ENCODE measurements at places on chromosomes 2 and 18.
A peak's percentile ranks its signal among the peaks of the same experiment; 100 is the strongest.

DNA sequence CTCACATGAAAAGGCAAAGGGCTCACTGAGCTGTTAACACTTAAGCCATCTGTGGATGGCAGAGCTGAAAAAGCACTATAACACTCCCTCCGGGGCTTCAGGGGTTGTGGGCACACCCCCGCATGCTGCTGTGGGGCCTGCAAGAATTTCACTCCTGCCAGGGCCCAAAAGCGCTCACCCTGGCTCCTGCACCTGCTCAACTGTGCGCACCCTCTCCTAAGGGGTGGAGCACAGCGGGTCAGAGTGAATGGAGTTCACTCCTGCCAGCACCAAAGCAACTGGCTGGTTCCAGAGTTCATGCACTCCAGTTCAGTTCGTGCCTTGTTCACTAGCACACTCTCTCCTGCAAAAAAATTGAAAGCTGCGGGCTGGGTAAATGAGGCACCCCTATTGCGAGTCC is 814.2 kb upstream of the SLC39A10 start:
- no peaks in the 10 kb centered on the region for H3K4me1 ChIP-seq
- H3K27me3 ChIP-seq = no peaks in the 10 kb centered on the region
- H3K27ac ChIP-seq = no peak overlapping the region
- H3K36me3 ChIP-seq = no peaks in the 10 kb centered on the region
- H3K4me3 ChIP-seq = no peak overlapping the region

- H3K36me3 ChIP-seq = no peaks in the 10 kb centered on the region
- H3K27ac ChIP-seq = no peak overlapping the region
- H3K4me1 ChIP-seq = no peaks in the 10 kb centered on the region
- peak; percentile 46 for DNase-seq
- H3K4me3 ChIP-seq = no peak overlapping the region
Measured at GRCh38 chr2:70340761-70341476, 39.1 kb upstream of the FAM136A start.

DNA sequence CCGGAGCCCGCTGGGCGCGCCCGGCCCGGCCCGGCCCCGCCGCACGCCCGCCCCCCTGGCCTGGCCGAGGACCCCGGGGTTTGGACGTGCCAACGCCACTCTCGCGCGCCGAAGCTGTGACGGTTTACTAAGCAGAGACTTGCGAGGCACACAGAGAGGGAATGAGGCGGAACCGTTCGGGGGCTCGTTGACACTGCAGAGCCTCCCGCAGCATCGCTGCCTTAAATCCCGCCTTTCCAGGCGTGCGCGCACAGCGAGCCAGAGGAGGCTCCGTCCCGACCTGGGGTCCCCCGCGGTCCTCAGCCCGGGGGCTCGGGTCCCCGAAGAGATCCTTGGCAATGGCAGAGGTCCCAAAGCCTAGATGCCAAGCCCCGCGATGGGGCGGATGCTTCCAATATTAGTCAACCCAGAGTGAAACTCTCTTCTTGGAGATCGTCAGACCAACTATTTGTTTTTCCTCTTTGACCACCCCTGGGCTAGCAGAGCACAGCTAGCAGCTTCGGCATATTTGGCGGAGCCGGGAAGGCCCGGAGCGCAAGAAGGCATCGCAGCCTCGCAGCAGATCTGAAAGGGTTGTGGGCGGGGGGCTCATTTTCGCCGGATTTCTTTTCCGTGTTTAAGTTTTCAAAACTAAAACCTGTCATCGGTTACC is at the start of gene ZNF385B:
Gene ZNF385B, minus strand, starts transcription at position 197 of the 652 bp plus-strand sequence.
- H3K4me3 ChIP-seq = peak within 1 kb of the TSS; percentile 40
- no peak for DNase-seq
- H3K27ac ChIP-seq = no peak within 1 kb of the TSS
- H3K4me1 ChIP-seq = no peaks in the 10 kb centered on the region

- H3K4me1 ChIP-seq = no peaks in the 10 kb centered on the region
- no peaks in the 10 kb centered on the region for H3K27me3 ChIP-seq
- H3K27ac ChIP-seq = no peak overlapping the region
- DNase-seq = no peak
Measured at GRCh38 chr2:215658635-215659305, 222.9 kb upstream of the FN1 start.

- no peak overlapping the region for H3K27ac ChIP-seq
- H3K4me3 ChIP-seq = no peak overlapping the region
- H3K4me1 ChIP-seq = peaks cover 5% of the 10 kb centered on the region
- H3K27me3 ChIP-seq = no peaks in the 10 kb centered on the region
Measured at GRCh38 chr2:37800176-37800858, 124.8 kb upstream of the RMDN2 start.

- H3K4me3 ChIP-seq = no peak overlapping the region
- no peak overlapping the region for H3K27ac ChIP-seq
- no peaks in the 10 kb centered on the region for H3K4me1 ChIP-seq
- no peaks in the 10 kb centered on the region for H3K36me3 ChIP-seq
Measured at GRCh38 chr2:31294196-31294595, 60.2 kb downstream of the EHD3 start.

- no peaks in the 10 kb centered on the region for H3K4me1 ChIP-seq
- H3K27ac ChIP-seq = no peak overlapping the region
- DNase-seq = no peak
- no peaks in the 10 kb centered on the region for H3K27me3 ChIP-seq
- H3K36me3 ChIP-seq = no peaks in the 10 kb centered on the region
Measured at GRCh38 chr2:58131191-58132011, 84.8 kb downstream of the VRK2 start.

- H3K27ac ChIP-seq = no peak overlapping the region
- no peaks in the 10 kb centered on the region for H3K27me3 ChIP-seq
- no peak overlapping the region for H3K4me3 ChIP-seq
- no peaks in the 10 kb centered on the region for H3K4me1 ChIP-seq
- no peaks in the 10 kb centered on the region for H3K36me3 ChIP-seq
Measured at GRCh38 chr2:25411281-25411680, 69.6 kb upstream of the DNMT3A start.

DNA sequence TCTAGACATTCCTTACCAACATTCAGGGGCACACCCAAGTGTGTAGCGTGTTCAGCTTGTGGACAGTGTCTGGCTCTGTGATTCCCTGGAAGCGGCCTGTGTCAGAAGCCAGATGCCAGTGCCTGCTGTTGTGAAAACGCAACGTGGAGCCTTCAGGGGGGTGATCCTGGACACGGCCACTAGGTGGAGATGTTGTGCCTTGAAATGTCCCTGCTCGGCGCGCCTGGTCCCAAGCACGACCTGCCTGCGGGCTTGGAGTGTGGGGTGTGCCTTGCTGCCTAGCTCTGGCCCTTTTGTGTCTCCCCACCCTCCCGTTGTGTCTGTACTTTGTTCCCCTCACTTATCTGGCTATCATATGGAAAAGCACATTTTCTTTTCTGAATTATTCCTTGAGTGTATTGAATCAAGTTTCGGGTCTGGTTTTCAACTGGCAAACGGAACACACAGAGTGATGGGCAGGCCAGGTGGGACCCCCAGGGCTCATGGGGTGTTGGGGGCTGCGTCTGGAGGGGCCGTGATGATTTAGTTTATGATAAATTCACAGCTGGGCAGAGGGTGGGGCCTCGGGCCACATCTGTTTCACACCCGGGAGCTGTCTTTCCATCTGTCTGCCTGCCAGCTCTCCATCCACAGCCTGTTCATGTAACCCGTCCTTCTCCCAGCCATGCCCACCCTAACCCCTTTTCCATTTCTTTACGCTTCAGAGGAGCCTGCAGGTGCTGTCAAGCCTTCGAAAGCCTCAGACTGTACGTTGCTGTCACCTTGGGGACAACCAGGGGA is 95.5 kb downstream of the DYSF start:
- no peak overlapping the region for H3K27ac ChIP-seq
- peaks cover 4% of the 10 kb centered on the region for H3K4me1 ChIP-seq
- H3K36me3 ChIP-seq = no peaks in the 10 kb centered on the region
- no peaks in the 10 kb centered on the region for H3K27me3 ChIP-seq

DNA sequence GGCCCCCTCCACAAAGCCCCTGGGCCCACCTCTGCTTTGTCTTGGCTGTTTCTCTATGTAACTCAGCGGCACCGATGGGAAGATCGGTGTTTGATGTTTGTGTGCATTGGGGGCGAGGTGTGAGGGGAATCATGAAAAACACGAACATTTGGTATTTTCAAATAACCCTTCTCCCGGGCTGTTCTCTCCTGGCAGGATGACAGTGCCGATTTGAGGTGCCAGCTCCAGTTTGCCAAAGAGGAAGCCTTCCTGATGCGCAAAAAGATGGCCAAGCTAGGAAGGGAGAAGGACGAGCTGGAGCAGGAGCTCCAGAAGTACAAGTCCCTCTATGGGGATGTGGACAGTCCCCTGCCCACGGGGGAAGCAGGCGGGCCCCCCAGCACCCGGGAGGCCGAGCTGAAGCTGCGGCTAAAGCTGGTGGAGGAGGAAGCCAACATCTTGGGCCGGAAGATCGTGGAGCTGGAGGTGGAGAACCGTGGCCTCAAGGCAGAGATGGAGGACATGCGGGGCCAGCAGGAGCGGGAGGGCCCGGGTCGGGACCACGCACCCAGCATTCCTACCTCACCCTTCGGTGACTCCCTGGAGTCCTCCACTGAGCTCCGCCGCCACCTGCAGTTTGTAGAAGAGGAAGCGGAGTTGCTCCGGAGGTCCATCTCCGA is 78.1 kb downstream of the MTCL1 start:
- H3K36me3 ChIP-seq = no peaks in the 10 kb centered on the region
- H3K4me3 ChIP-seq = no peak overlapping the region
- H3K27ac ChIP-seq = no peak overlapping the region

DNA sequence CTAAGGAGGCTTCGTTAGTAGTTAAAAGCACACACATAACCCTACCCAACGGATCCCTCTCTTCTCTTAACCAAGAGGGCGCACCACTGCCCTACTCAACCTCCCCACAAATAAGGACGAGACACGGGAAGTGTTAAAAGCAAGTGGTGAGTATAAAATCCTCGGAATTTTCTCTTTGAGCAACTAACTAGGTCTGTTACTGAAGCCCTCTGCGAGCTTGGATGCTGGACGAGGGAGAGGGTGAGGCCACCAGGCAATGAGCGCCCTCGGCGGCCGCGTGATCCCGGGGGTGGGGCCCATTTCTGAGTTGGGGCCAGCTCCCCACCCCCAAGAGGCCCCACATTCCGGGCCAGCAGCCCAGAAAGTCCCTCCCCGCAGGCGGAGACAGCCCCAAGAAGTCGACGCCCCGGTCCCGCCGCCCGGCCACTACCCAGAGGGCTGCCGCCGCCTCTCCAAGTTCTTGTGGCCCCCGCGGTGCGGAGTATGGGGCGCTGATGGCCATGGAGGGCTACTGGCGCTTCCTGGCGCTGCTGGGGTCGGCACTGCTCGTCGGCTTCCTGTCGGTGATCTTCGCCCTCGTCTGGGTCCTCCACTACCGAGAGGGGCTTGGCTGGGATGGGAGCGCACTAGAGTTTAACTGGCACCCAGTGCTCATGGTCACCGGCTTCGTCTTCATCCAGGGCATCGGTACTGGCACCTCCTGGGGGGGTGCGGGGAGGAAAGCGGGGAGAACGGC is at the start of gene CYBRD1:
Gene CYBRD1, plus strand, starts transcription at position 423 of the 736 bp plus-strand sequence. Its CDS starts 72 bp downstream, at position 495.
- peak; percentile 81 for DNase-seq
- H3K36me3 ChIP-seq = no peaks in the 10 kb centered on the region
- no peaks in the 10 kb centered on the region for H3K4me1 ChIP-seq
- peak within 1 kb of the TSS; percentile 77 for H3K27ac ChIP-seq
- H3K27me3 ChIP-seq = no peaks in the 10 kb centered on the region
- H3K4me3 ChIP-seq = peak within 1 kb of the TSS; percentile 75

- no peak for DNase-seq
- no peaks in the 10 kb centered on the region for H3K36me3 ChIP-seq
- H3K27ac ChIP-seq = peak overlapping the region; percentile 41
- H3K4me1 ChIP-seq = no peaks in the 10 kb centered on the region
- no peaks in the 10 kb centered on the region for H3K27me3 ChIP-seq
Measured at GRCh38 chr2:36858551-36859365, 107.6 kb downstream of the STRN start.

- DNase-seq = no peak
- H3K36me3 ChIP-seq = peaks cover 8% of the 10 kb centered on the region
- no peaks in the 10 kb centered on the region for H3K27me3 ChIP-seq
Measured at GRCh38 chr2:206127656-206128055, 31.6 kb downstream of the NDUFS1 start.

- no peaks in the 10 kb centered on the region for H3K36me3 ChIP-seq
- H3K27ac ChIP-seq = no peak overlapping the region
Measured at GRCh38 chr18:52150050-52150449, 189.9 kb upstream of the DCC start.

DNA sequence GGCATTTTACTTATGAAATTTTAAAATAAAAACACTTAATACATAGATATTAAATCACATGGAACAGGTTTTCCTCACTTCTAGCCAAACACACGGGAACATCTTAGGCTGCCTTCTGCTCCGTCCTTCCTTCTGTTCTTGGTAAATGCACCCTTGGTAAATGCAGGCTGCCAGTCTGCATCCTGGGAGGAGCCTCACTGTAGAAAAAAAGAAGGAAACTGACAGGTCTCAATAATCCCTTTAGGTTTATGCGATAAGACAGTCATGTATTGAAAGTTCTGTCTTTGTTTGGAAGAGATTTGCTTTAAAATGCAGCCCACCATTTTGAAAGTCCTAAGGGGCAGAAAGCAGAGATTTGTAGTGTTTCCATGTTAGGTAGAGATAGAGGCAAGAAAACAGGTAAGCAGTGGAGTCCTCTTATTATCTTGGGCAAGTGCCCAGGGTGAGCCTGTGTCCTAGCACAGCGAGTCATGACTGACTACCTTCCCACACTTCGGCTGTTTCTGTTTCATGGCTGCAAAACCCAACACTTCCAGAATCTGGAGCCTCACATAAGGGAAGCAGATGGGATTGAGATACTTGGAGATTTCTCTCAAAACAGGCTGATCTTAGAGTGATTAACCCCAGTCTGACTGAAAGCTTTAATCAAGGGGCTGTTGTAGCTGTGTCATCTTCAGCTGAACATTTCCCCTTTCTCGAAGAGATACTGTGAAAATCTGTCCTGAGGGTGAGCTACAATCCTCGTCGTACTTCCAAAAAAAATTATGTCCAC is 131.4 kb upstream of the MAP3K20 start:
- no peak overlapping the region for H3K4me3 ChIP-seq

- H3K4me1 ChIP-seq = peaks cover 7% of the 10 kb centered on the region
- H3K27ac ChIP-seq = no peak overlapping the region
- H3K4me3 ChIP-seq = no peak overlapping the region
- no peaks in the 10 kb centered on the region for H3K36me3 ChIP-seq
- no peak for DNase-seq
- H3K27me3 ChIP-seq = no peaks in the 10 kb centered on the region
Measured at GRCh38 chr2:110904116-110904778, 171.9 kb downstream of the ACOXL start.

- H3K4me3 ChIP-seq = no peak overlapping the region
- H3K27me3 ChIP-seq = no peaks in the 10 kb centered on the region
- H3K4me1 ChIP-seq = peaks cover 4% of the 10 kb centered on the region
- no peak overlapping the region for H3K27ac ChIP-seq
Measured at GRCh38 chr18:48839819-48840490, 110.8 kb downstream of the SMAD7 start.

DNA sequence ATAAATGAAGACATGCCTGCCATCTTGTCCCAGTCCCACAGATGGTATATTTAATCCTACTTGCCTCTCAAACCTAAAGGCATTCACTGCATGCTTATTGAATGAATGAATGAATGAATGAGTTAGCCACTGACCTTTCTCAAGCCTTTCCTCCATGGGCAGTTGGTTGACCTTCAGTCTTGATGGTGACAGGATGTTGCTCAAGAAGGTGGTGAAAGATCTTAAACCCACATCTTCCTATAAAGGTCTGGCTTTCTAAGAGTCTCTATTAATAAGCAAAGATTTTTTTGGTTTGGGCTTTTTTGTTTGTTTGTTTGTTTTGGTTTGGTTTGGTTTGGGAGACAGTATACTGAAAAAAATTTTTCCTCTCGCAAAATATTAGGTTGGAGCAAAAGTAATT is 41.7 kb downstream of the KIAA2012 start:
- DNase-seq = no peak
- no peaks in the 10 kb centered on the region for H3K27me3 ChIP-seq
- no peak overlapping the region for H3K27ac ChIP-seq
- H3K4me1 ChIP-seq = no peaks in the 10 kb centered on the region
- no peaks in the 10 kb centered on the region for H3K36me3 ChIP-seq
- no peak overlapping the region for H3K4me3 ChIP-seq

- no peak overlapping the region for H3K27ac ChIP-seq
- no peaks in the 10 kb centered on the region for H3K27me3 ChIP-seq
- H3K36me3 ChIP-seq = no peaks in the 10 kb centered on the region
- H3K4me3 ChIP-seq = no peak overlapping the region
- no peaks in the 10 kb centered on the region for H3K4me1 ChIP-seq
Measured at GRCh38 chr2:17104454-17104853, 413.8 kb downstream of the RAD51AP2 start.

Data from colonic mucosa (tissue), 4 donors.